NCI-H446 (cell line): ENCODE measurements at places on chromosomes 6 and 20.

DNA sequence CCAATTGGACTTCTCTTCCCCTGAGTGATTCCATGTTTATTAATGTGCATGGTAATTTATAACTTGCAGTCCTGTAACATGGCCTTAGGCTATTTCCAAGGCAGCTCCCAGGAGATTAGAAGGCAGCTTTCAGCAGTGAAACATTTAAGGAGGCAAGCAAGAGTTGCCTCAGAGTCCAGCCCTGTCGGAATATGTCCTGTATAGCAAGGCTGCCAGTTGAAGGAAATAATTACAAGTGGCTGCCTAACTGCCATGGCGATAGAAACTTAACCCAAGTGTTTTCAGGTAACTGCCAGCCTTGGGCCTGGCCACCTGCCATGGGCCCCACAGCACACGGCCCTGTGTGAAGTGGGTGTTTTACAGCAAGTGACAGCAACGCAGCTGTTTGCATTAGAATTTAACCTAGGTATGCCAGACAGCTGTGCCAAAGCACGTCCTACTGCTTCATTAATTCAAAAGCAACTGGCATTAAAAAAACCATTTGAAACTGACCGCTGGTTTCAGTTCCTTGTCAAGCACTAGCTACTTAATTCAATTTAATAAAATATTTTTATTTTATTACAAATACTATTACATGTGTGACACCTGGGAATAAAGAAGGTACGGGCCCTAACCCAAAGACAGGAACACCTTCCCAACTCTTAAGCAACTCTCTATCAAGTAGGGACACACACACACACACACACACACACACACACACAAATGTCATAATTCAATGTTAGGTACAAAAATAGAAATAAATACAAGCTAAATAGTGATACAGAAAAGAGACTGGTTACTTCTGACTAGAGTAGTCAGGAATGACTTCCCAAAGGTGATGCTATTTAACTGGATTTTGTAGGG, 151.8 kb upstream of the HEY2 start:
- no peak for DNase-seq

- no peak for DNase-seq
Observed at GRCh38 chr6:83470001-83470400, 39.1 kb upstream of the ME1 start.

DNA sequence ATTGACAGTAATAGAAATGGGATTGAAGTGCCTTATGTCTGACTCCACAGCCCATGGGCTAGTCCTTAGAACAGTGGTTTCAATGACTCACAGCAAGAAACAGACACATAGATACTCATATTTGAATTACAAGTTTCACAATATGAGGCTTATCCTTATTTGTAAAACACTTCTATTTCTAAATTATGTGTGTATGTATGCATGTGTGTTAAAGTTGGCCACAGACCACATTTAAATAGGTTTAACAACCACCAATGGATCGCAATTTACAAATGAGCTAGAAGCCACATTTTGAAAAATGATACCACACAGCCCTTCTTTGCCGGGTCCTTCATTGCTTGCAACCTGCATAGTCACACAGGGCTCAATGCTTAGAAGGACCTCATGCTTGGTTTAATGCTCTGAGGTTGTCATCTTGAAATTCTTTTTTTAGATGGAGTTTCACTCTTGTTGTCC, 157.8 kb upstream of the PREP start:
- no peak for DNase-seq

- DNase-seq, result no peak
Observed at GRCh38 chr20:57656821-57657534, 36.8 kb upstream of the ZBP1 start.

- DNase-seq, result no peak
Observed at GRCh38 chr20:2162823-2163166, 61.2 kb downstream of the STK35 start.

DNA sequence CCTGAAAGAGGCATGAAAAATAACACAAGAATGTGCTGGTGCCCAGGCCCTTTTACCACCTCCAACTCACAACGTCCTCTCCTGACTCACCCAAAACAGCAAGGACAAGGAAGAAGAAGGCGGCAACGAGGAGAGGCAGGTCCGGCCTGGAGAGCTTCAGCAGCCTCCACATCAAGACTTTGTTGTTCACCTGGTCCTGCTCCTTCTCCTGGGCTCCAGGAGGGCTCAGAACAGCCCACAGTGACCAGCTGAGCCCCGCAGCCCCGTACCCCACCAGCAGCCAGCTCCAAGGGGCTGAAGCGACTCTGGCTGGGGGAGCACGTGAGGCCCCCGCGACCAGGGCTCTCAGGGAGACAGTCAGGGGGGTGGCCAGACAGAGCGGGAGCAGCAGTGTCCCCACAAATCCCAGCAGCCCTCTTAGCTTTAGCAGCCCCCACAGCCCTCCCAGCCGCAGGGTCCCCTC, 857 bp downstream of the TAP2 start:
- DNase-seq, result no peak
